ENCODE measurements at places on chromosomes 6 and 20.

GRCh38 chr6:33693186-33694105, 18.1 kb downstream of the UQCC2 start:
- no peak for DNase-seq

GRCh38 chr20:38585404-38586180, 4.6 kb downstream of the ADIG start:
- DNase-seq, result no peak

- no peak for DNase-seq
Measured at GRCh38 chr6:45480752-45481415, 103.2 kb upstream of the SUPT3H start.

GRCh38 chr6:35729722-35730121, 7.1 kb upstream of the ARMC12 start:
- DNase-seq, result no peak

- no peak for DNase-seq
Measured at GRCh38 chr20:35150846-35151579, 3.9 kb upstream of the EDEM2 start.

- DNase-seq, result no peak
Measured at GRCh38 chr20:61575151-61575937, 323.3 kb downstream of the CDH4 start.

- DNase-seq, result no peak
Measured at GRCh38 chr6:112367628-112368027, 20.5 kb downstream of the RFPL4B start.

- DNase-seq, result no peak
Measured at GRCh38 chr6:31287619-31288018, 15.7 kb upstream of the HLA-C start.
